ENCODE measurements at places on chromosomes 4 and X.

DNA sequence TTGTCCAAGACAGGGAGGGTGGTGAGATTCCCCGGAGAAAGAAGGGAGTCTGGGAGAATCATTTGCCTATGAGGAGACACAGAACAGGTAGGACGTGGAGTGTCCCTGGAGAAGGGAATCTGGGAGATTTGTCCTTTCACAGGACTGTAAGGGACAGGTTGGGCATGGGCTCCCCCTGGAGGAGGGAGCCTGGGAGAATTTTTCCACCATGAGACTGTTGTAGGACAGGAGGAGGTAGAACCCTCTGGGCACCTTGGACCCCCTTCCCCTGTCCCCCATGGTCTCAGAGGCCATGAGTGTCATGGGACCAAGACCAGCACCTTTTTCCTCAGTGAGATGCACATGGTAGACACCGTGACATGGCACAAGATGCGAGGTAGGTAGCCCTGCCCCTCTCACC lies 2.8 kb downstream of the PORCN start:
- no peak for DNase-seq

DNA sequence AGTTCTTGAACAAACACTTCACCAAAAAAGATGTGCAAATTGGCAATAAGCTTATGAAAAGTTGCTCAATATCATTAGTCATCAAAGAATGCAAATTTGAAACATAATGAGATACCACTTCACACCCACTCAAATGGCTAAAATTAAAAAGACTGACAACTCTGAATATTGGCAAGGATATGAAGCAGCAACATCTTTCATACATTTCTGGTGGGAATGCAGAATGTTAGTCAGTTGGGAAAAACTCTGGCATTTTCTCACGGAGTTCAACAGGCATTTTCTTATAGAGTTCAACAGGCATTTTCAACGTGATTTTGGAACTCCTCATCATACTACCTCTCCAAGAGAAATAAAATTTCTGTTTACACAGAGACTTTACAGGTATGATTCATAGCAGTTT lies 297.4 kb upstream of the MAGEC2 start:
- DNase-seq = no peak

DNA sequence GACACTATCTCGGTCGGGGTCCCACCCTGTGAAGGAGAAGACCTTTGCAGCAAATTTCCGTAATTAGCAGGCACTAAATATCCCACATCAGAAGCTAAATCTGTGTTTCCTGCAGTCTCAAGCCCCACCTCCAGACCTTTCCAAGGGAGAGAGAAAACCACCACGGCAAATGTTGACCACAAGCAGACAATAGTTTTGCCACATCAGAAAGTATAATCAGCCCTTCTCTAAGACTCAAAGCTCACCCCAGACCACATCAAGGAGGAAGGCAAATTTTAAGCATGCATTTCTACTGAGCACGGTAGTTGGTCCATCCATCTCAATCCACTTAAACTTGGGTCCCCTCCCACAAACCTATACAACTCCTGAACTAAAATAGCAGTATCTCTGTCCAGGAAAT lies 398.5 kb downstream of the GPM6A start:
- peak; percentile 84 for DNase-seq

DNA sequence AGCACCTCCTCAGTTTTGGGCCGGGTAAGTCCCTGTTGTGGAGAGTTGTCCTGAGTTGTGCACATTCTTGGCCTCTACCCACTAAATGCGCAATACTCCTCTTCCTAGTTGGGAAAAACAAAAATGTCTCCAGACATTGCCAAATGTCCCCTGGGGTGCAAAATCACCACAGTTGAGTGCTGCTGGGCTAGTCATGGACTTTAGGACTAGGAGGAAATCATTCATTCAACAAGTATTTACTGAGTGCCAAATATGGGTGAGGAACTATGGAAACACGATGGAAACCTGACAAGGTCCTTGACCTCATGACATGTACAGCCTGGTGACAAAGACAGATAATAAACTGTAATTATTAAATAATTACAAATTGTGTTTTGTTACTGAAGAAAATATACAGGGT lies 71.6 kb downstream of the STX18 start:
- no peak for DNase-seq

DNA sequence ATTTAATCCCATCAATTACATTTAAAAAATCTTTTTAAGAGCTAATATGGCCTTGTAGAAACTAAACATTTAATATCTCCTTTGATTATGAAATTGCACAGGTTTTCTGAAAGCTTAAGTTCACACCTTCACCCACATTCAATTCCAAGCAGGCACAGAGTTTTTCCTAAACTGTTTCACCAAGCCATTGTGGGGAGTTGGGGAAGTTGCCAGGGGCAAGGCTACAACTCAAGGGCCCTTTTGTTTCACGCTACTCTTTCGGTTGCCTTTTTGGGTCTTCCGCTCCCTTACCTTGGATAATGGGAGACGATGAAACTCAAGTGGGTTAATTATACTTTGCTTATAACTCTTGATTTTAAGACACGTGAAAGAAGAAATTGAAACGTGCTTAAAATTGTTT lies 33.3 kb downstream of the APBB2 start:
- DNase-seq = no peak

DNA sequence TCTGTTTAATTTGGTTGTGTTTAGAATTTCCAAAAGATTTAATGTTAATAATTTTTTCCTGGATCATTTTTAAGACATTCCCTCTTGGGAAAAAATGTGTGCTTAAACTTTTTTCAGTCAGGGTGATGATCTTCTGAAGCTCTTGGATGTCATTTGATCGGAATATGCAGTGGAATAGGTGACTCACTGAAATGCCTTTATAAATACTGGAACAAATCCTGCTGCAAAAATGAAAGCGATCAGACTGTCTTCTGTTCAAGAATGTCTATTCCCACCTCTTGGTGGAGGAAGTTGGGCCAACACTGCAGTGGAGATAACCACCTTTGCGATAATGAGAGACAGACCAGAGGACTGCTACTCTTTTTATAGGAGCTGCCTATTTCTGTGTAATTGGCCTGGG lies 46.7 kb downstream of the LARP1B start:
- DNase-seq = peak; percentile 60

- peak; percentile 79 for DNase-seq
These were observed 8.8 kb downstream of the NHSL2 start for GRCh38 chrX:71919431-71919830.

GRCh38 chr4:107897823-107898222 lies 33.5 kb upstream of the CYP2U1 start:
- DNase-seq = no peak

- no peak for DNase-seq
These were observed 87.4 kb downstream of the PDGFC start for GRCh38 chr4:156884183-156884582.

DNA sequence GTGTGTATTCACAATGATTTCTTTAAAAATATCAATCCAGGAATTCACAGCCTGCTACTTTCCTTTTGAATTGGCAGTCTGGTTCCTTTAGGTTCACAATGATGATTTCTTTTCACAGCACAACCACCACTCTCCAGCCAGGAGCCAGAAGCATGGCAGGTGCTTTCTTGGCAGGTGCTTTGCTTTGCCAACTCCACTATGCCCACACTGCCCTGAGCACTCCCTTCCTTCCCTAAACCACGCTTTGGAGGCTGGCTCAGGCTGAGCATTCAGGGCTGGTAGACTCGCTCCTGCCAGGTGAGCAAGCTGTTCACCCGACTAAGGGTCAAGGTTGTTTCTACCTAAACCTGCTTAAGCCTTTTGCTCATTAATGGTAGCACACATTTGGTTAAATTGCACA lies 184.5 kb downstream of the SH3KBP1 start:
- DNase-seq = no peak

GRCh38 chr4:12844141-12844540 lies 640.0 kb downstream of the RAB28 start:
- DNase-seq = peak; percentile 0

DNA sequence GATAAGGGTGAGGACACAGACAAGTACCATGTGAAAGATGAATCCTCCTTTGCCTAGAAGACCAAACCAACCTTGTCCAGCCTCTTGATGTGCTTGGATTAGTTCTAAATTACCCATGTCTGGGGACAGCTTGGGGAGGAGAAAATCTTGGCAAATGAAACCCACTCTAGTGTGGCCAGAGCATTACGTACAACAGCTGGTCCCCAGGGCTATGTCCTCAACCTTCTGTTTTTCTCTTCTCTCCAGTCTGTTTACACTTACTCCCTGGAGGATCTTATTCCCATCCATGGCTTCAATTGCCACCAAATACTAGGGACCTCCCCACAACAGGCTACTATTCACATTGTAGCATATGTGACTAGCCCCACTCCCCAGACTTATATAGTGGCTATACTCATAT lies 384.5 kb downstream of the OPHN1 start:
- no peak for DNase-seq

- DNase-seq = no peak
These were observed 440 bp upstream of the ARHGAP36 start for GRCh38 chrX:131057706-131058105.

GRCh38 chr4:92305878-92306520 lies 2.2 kb downstream of the GRID2 start:
- DNase-seq = no peak

DNA sequence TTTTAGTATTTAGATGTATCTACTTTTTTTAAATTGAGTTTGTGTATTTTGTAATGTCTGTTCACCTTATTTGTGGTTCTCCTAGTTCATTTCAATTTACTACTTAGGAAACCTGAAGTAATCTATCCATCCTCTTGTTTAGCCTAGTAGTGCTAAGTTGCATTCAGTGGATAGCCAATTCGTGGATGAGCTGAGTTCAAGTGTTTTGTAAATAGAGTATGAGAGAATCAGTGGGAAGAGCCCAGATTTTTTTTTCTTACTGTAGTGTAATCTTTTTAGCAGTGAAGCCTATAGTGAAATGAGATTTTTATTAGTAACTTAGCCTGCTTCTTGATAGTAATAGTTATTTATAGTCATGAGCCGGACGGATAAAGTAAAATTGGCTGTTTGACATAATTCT lies 21.7 kb downstream of the STAG2 start:
- no peak for DNase-seq

DNA sequence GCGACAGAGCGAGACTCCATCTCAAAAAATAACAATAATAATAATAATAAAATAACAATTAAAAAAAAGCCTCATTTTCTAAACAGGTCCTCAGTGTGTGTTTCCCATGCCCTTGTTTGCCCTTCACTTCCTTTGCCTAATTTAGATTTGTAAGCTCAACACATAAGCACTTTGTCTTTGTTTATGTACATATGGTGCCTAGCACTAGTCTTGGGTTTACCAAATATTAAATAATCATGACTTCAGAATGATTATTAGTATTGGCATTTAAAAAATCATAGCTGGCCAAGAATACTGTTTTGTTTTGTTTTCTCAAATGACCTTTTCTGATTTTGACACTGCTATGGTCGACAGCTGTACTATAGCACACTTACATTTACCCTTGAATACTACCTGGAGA lies 6.4 kb upstream of the RAPGEF2 start:
- DNase-seq = no peak

- no peak for DNase-seq
These were observed 17.7 kb upstream of the STIM2 start for GRCh38 chr4:26842911-26843310.

DNA sequence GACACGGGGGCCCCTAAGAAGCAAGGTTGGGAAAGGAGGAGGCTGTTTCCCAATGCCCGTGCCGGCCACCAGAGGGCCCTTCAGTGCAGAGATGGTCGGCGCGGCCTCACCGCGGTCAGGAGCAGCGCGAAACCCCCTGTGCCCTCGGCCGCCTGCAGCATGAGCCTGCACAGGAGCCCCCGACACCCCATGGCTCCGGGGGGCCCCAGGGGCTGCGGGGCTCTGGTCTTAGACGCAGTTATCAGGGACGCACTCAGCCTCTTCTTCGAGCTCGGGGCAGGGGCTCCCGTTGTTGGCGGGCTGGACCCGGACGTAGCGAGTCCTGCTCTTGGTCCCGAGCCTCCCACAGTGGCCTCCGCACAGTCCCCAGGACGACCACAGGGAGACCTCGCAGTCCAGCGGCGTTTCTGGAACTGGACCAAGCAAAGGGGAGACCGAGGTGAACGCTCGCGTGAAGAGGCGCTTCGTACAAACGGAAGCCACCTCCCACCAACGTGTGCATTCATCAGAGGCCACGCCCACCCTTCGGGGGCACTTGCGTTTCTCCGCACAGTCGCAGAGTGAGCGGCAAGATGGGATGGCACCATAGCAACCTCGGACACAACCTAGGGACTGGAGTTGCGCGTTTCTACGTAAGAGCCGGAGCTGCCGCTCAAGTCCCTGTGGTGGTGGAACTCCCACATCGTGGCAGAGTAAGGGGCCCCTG lies 5.0 kb downstream of the SPON2 start:
- peak; percentile 85 for DNase-seq

GRCh38 chrX:41176263-41176662 lies 91.0 kb downstream of the USP9X start:
- DNase-seq = no peak

All from fibroblast of skin of right biceps (primary cell).